ENCODE measurements at places on chromosomes 4 and X.

- DNase-seq, result no peak
Measured at GRCh38 chr4:141352331-141352730, 131.6 kb downstream of the ZNF330 start.

DNA sequence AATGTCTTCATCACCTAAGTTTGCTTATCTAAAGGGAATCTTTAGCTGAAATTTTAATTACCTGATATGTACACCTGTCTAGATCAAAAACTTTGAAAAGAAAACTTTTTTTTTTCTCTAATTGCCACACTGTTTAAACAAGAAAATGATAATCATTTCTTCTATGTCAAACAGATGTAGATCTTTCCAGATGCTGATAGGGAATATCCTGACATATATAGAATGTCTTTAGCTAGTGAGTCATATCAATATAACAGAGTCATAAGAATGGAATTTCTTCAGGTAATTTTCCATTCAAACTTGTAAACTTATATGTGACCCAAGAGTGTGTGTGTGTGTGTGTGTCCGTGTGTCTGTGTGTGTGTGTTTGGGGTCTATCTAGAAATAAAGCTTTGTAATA, 271.9 kb downstream of the GPM6A start:
- DNase-seq, result no peak

DNA sequence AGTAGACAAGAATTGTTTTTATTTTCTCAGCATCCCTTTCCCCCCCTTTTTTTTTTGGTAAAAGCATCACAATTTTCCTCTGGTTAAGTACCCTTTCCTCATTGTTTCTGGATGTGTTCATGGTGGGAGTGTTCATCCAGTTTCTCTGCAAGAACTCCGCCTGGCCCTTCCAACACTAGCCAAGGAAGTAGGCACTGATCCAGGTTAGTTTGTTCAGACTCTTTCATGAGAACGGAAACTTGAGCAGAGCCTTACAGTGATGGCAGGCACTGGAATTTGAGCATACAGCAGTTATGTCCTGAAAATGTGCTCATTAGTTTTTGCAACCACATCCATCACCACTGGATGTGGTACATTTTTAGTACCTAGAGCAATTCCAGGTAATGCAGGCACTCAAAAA, 336.1 kb upstream of the BOD1L1 start:
- no peak for DNase-seq

DNA sequence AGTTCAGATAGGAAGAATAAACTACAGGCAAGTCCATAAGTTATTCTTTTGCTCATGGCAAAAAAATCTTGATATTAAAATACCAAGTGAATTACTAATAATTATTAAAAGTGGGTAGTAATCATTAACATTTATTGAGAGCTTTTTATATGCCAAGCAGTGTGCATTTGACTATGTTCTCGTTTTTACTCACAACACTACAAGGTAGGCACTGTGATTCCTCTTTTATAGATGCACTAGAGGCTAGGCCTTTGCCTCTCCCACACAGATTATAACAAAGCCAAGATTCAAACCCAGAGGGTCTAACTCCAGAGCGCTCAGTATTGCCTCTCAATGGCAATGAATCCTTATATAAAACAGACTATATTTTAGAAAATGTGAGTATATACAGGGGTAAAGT, 254.2 kb downstream of the NAF1 start:
- no peak for DNase-seq

GRCh38 chr4:153341575-153342090, 2.9 kb upstream of the MND1 start:
- DNase-seq, result no peak

DNA sequence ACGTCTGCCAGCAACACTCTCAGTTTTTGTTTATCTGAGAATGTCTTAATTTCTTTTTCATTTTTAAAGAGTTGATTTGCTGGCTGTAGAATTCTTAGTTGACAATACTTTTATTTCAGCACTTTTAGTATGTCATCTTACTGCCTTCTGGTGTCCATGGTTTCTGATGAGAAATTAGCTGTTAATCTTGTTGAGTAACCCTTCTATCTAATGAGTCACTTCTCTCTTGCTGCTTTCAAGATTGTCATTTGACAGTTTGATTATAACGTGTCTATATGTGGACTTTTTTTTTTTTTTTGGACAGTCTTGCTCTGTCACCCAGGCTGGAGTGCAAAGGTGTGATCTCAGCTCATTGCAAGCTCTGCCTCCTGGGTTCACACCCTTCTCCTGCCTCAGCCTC, 24.0 kb upstream of the TMEM255A start:
- no peak for DNase-seq

DNA sequence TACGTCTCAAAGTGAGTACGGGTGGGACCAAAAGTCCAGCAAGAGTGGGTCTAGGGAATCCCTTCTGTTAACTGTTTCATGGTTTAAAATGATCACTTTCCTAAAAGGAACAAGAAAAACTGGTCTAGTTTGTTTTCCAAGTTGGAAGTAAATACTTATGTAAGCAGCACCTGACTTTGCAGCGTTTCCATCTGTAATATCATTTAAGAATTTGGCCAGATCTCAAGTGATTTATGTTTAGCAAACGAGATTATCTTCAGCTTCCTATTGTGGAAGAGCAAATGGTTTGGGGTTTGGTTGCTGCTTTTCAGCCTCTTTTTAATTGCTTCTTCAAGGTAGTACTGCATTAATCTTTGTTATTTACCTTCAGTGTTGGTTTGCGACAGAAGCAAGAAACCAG, 50.4 kb downstream of the FHIP1A start:
- DNase-seq, result no peak

DNA sequence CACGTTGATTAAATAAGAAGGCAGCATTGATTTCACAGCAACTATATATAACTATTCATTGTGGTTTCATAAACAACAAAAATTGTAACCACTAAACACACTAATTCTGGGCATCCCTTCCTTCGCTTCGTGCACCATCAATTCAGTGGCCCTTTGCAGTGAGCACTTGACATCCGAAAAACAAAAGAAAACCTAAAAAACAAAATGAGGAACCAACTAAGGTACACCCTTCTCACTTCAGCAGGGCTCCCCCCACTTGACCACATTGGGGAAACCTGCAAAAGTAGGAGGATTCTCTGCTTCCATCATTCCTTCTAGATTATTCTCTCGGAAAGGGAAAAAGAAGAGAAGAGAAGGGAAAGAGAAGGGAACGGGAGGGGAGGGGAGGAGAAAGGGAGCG, 28.3 kb downstream of the NBDY start:
- no peak for DNase-seq

- peak; percentile 35 for DNase-seq
Measured at GRCh38 chrX:17374619-17375366, at the start of gene NHS. Gene NHS (plus strand): TSS chrX:17375200. CDS start chrX:17375758, 558 bp downstream.

GRCh38 chr4:71549516-71550160, 210.8 kb downstream of the SLC4A4 start:
- no peak for DNase-seq

DNA sequence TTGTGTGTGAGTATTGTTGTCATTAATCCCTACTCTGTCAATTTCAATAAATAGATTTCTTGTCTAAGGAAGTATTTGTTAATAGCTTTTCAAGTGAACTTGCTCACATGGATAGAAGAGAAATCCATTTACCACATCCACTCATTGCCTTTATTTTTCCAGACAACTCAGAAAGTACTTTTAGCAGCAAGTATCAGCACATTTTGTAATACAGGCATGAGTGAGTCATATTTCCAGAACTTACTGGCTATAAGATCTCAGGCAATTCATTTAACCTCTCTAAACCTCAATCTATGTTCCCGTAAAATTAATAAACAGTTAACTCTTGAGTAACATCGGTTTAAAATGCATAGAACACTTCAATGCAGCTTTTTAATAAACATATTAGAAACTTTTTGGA, 317.9 kb upstream of the PCDH7 start:
- no peak for DNase-seq

- DNase-seq, result no peak
Measured at GRCh38 chr4:62470020-62470419, 1269.9 kb downstream of the ADGRL3 start.

- no peak for DNase-seq
Measured at GRCh38 chr4:48985976-48986653, at the start of gene CWH43. Gene CWH43 (plus strand): TSS chr4:48986275. CDS start chr4:48986430, 155 bp downstream.

GRCh38 chr4:182063651-182064050, 179.6 kb upstream of the TENM3 start:
- DNase-seq, result no peak

DNA sequence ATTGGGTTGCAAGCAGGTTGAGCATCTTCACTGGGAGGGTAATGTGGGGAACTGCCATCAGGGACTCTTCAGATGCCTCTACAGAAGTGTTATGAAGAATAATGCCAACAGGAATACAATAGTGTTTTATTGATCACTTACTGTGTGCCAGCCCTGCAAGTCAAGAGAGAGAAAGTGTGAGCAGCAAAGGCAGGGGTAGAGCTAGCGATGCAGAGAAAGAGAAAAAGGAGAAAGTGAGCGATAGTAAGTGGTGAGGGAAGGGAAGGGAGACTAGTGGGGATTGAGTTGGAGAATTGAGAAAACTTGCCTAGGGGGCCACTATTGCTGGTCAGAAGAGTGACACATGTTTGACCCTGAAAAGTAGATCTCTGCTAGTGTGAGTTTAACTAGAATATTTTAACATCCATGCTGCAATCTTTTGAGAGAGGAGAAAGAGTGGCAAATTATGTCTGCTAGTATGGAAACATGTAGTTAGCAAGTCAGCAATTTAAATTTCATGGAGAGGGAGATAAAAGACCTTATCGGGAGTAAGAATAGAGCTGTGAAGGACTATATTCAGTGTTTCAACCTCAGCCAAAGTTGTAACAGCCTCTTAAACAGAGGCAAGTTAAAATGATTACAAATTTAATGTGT, 12.2 kb downstream of the AFF1 start:
- no peak for DNase-seq

DNA sequence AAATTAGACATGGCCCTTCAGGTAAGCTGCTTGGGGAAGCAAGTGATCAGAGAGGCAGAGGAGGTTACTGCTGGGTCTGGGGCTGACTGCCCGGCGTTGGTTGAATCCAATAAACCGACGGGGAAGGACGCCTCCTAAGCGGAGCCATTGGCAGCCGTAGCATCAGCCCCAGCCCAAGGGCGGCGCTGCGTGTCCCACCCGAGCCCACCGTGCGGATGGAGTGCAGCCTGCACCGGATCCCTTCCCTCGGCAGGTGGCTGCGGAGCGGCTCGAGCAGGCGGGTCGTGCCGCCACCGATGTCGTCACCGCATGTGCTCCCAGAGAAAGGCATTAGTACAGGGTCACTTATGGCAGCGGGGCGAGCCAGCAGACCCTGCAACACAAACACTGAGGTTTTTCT, 82.1 kb downstream of the ALPK1 start:
- DNase-seq, result no peak

GRCh38 chr4:110201502-110201901, 3.1 kb upstream of the ELOVL6 start:
- DNase-seq, result no peak

- no peak for DNase-seq
Measured at GRCh38 chr4:80419946-80420345, 84.4 kb downstream of the CFAP299 start.

GRCh38 chrX:41224605-41225004, 109.4 kb upstream of the DDX3X start:
- no peak for DNase-seq

GRCh38 chr4:120869613-120870278, 52.8 kb downstream of the PRDM5 start:
- DNase-seq, result no peak

GRCh38 chr4:39648827-39649558, 10.3 kb upstream of the SMIM14 start:
- DNase-seq, result no peak

- no peak for DNase-seq
Measured at GRCh38 chr4:99518601-99519295, 7.9 kb downstream of the C4orf17 start.

- no peak for DNase-seq
Measured at GRCh38 chrX:119479845-119480244, 11.6 kb downstream of the SLC25A5 start.

GRCh38 chr4:187070158-187070557, 346.5 kb upstream of the FAT1 start:
- DNase-seq, result no peak

DNA sequence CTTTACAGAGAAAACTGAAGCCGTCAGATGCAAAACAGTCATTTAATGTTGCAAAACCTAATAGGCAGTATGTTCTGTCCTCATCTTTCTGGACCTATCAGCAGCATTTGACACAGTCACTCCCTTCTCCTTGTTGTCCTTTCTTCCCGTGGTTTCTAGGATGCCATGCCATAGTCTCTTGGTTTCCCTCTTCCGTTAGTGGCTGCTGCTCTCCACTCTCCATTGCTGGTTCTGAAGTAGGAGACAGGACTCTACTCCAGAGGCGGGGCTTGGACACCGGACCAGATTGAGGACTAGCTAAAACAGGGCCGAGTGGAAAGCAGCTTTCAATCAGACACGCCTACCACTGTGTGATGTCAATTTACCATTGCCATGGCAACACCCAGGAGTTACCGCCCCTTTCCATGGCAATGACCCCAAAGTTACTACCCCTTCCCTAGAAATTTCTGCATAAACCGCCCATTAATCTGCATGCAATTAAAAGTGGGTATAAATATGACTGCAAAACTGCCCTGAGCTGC, 88.8 kb upstream of the CCDC160 start:
- DNase-seq, result no peak

GRCh38 chr4:110587666-110588285, 35.1 kb downstream of the PITX2 start:
- DNase-seq, result no peak

- DNase-seq, result no peak
Measured at GRCh38 chr4:156619154-156619934, 352.3 kb downstream of the PDGFC start.

DNA sequence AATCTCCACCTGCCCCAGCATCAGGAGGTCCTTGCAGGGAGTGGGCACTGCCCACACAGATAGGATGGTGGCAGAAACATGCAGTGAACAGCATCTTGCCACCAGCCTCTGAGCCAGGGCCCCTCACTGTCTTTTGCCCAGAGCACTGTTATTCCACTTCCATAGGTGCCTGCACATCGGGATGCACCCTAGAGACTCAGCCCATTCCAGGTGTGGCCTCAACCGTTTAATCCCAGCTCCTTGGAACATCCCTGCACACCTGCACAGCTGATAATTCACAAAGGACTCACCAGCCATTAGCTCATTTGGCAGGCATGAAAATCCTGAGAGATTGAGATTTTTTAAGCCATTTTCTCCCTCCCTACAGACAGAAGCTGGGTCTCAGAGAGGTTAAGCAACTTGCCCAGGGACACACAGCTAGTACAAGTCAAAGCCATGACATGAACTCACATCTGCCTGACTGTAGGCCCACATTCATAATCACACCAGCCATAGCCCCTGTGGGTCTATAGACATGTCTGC, 116.3 kb downstream of the EFNB1 start:
- DNase-seq, result no peak
